ENCODE measurements at places on chromosomes 3 and 15. TPM values are rescaled to one million over a fixed set of nuclear protein-coding genes. Genes with fewer than 3 reads are reported as not detected.

The AMOTL2 gene
- 46.2 TPM for total RNA-seq

The LDHAL6B gene
- total RNA-seq, result not detected

DNA sequence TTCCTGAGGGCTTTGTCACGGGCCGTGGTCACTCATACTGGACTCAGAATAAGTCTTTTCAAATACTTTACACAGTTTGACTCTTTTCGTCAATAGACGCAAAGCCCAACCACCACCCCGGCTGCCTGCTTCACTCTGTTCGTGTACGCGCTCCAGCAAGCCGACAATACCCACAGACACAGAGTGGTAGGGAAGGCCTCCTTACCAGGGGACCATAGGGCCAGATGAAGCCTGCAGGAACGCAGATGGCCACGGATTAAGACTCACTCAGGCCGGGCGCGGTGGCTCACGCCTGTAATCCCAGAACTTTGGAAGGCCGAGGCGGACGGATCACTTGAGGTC is 29.7 kb downstream of the EFCAB12 start:
- H3K36me3 ChIP-seq, result peaks cover 10% of the 10 kb centered on the region
- H3K4me3 ChIP-seq, result peak overlapping the region; percentile 88
- peak overlapping the region; percentile 84 for H3K27ac ChIP-seq
- H3K27me3 ChIP-seq, result no peaks in the 10 kb centered on the region
- peaks cover 22% of the 10 kb centered on the region for H3K4me1 ChIP-seq
- DNase-seq, result no peak

DNA sequence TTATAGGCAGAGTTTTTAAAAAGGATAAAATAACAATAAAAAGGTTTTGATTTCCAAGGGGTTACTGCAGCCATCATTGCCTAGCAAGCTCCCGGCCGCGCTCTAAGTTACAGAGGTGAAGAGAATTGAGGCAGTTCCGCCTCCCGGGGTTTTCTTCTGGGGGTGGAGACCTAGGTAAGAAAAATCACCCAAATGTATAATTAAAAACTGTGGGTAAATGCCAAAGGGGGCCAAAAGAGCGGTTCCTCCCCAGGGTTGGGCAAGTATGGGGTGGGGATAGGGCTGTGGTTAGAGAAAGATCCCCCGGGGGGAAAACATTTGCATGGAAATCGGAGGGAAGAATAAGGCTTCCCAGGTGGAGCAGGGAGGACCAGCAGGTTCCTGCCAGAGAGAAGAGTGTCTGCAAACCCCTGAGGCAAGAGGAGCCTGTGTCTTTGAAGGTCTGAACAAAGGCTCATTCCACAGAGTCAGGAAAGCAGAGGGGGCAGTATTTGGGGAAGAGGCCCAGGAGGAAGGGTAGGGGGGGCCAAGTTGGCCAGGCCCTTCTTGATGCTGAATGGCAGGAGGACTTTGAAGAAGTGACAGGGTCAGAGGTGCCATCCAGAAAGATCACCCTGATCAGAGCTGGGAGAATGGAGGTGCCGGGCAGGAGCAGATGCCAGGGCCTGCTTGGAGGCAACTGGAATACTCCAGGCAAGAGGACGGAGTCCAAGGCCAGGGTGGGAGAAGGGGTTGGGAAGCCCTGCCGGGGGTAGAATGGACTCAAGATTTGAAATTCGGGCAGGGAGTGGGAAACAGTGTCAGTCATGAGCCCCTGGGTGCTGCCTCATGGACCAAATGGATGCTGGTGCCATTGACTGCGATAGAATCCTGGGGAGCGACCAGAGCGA is 152.9 kb upstream of the RGMA start:
- H3K27me3 ChIP-seq, result no peaks in the 10 kb centered on the region
- H3K27ac ChIP-seq, result no peak overlapping the region
- no peaks in the 10 kb centered on the region for H3K4me1 ChIP-seq
- DNase-seq, result no peak

GRCh38 chr3:2958551-2958950 is 151.6 kb downstream of the IL5RA start:
- no peak overlapping the region for H3K4me3 ChIP-seq
- H3K36me3 ChIP-seq, result no peaks in the 10 kb centered on the region
- no peak overlapping the region for H3K27ac ChIP-seq
- peaks cover 11% of the 10 kb centered on the region for H3K4me1 ChIP-seq
- H3K27me3 ChIP-seq, result no peaks in the 10 kb centered on the region

The NANOGP8 gene
- total RNA-seq, result not detected

- H3K36me3 ChIP-seq, result no peaks in the 10 kb centered on the region
- no peak for DNase-seq
- H3K4me3 ChIP-seq, result no peak overlapping the region
These were observed 1141.4 kb downstream of the TBL1XR1 start for GRCh38 chr3:176055836-176056235.

The UBE2Q2 gene
- 97.2 TPM for total RNA-seq

DNA sequence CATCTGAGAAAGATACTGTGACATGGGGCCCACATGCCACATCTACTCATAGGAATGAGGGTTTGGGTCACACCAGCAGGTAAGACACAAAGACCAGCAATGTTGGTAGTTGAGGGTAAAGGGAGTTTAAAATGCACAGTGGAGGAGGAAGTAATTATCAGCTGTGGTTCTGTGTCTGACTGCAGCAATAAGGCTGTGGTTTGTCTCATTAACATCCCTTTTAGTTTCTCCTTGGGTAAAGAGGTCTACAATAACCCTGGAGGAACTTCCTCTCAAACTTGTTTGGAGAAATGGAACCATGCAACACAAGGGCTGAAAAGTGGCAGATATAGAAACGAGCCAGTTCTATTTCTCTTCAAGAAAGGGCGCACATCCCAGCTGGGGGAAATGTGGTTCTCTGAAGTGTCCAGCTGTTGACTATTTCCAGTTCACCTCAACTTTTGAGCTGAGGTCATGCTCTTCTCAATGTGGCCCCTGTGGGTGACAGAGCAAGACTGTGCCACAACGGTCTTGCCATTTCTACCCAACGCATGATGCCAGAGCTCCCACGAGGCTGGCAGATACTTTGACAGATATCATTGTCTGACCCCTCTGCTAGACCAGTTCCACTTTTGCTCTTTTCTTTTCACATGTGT is 234.3 kb downstream of the SQOR start:
- no peaks in the 10 kb centered on the region for H3K4me1 ChIP-seq
- no peaks in the 10 kb centered on the region for H3K27me3 ChIP-seq

DNA sequence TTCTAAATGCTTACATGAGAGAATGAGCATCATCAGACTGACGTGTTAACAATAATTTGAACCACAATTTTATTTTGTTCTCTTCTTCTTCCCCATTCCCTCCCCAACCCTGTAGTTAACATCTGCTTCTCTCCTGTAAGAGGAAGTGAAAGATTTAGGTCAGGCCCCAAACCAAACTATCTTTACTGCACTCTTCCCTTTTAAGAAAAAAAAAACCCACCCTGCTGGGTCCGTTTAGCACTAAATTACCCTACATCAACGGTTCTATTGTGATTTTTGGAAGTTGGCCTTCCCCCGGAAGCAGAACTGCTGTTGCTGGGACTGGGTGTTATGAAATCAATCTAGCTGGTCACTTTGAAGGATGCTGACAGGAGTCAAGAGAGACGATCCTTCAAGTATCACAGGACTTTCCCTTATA is 49.4 kb downstream of the NFKBIZ start:
- no peak overlapping the region for H3K4me3 ChIP-seq
- no peak for DNase-seq
- no peaks in the 10 kb centered on the region for H3K36me3 ChIP-seq
- no peaks in the 10 kb centered on the region for H3K4me1 ChIP-seq
- H3K27me3 ChIP-seq, result no peaks in the 10 kb centered on the region

The NR1I2 gene
- total RNA-seq, result not detected

The RHOV gene
- not detected for total RNA-seq

DNA sequence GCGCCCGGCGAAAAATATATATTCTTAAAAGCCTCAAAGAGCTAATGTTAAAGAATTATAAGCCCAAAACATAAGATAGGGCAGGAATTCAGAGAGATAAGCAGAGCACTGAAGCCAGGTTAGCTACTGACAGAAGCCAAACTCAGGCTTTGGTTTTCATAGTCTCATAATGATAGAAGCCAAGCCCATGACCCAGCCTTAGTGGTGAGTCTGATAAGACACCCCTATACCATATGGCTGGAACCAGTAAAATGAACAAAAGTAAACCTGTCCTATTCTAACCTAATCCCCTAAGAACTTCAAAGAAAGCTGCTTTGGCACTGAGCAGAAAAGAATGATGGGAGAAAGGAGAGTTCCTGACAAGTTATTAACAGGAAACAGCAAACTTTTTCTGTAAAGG is 25.9 kb downstream of the MYO9A start:
- H3K4me3 ChIP-seq, result no peak overlapping the region
- no peaks in the 10 kb centered on the region for H3K36me3 ChIP-seq
- no peaks in the 10 kb centered on the region for H3K27me3 ChIP-seq
- H3K27ac ChIP-seq, result no peak overlapping the region
- DNase-seq, result no peak

DNA sequence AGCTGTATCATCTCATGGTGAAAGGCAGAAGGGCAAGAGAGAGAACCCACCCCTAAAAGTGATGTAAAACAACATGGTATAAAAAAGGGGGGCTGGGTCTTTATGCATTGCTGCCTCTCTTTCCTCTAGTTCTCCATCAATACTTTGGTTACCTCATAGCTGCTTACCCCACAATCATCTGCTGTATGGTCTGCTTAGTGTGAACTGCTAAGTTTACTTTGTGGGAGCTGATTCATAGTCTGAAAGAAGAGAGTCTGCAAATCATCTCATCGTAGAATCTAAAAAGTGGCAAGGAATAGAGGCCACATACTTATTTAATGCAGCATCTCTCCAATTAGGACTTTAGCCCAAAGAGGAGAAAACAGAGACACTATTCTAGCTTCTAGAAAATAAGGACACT is 546.8 kb downstream of the GBE1 start:
- no peaks in the 10 kb centered on the region for H3K36me3 ChIP-seq
- DNase-seq, result no peak
- H3K4me3 ChIP-seq, result no peak overlapping the region
- H3K27me3 ChIP-seq, result no peaks in the 10 kb centered on the region

GRCh38 chr3:159978353-159978752 is 10.3 kb upstream of the IL12A start:
- H3K27ac ChIP-seq, result peak overlapping the region; percentile 20
- H3K36me3 ChIP-seq, result no peaks in the 10 kb centered on the region
- no peaks in the 10 kb centered on the region for H3K27me3 ChIP-seq
- DNase-seq, result no peak
- no peaks in the 10 kb centered on the region for H3K4me1 ChIP-seq

DNA sequence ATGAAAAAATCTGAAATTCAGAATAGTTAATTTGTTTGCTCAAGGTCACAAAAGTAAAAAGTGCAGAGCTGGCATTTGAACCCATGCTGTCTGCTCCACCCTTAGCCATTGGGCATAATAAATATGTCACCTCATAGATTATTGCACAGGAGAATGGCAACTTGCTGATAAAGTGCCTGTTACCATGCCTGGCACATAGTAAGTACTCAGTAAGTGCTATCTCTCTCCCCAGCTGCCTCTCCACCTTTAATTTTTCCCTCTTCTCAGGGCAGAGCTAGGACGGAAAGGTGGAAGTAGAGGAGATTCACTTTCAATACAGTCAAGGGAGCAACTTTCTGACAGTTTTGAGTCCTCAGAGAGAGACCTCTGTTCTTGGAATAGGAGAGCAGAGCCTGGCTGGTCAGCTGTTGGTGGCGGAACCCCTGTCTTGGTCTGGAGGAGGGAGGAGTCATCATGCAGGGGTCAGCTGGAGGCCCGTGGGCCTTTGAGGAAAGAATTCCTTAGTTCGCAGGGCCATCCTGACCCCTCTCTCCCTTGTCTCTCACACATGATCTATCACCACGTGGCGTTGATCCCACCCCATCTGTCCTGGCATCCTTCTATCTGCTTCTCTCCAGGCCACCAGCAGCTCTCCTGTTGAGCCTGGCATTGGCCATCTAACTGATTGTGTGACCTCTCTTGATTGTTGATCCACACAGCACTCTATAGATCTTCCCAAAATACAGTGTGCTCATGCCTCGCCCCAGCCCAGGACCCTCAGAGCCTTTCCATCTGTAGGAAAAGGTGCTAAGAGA is 149.3 kb downstream of the RPLP1 start:
- DNase-seq, result no peak
- no peaks in the 10 kb centered on the region for H3K36me3 ChIP-seq
- H3K4me1 ChIP-seq, result no peaks in the 10 kb centered on the region
- no peak overlapping the region for H3K4me3 ChIP-seq
- no peaks in the 10 kb centered on the region for H3K27me3 ChIP-seq
- no peak overlapping the region for H3K27ac ChIP-seq

The ADGRG7 gene
- not detected for total RNA-seq

- no peak overlapping the region for H3K4me3 ChIP-seq
- no peak overlapping the region for H3K27ac ChIP-seq
- no peaks in the 10 kb centered on the region for H3K27me3 ChIP-seq
- H3K4me1 ChIP-seq, result no peaks in the 10 kb centered on the region
- no peaks in the 10 kb centered on the region for H3K36me3 ChIP-seq
These were observed 34.1 kb upstream of the KLF13 start for GRCh38 chr15:31292391-31293015.

The TMEM40 gene
- not detected for total RNA-seq

DNA sequence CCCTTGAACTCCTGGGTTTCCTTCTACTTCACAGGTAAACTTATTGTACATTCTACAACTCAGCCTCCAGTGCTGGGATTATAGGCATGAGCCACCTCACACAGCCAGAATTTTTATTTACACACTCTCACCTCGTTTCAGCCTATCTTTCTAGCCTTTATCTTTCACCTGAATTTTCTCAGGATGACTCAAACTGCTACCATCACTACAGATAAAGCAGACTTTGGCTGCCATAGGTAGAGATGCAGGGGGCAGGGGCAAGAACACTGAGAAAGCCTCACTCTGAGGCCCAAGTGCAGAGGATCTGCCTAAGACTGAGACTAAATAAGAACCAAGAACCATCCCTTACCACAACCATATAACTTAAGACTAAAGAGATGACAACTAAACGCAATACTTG is 59.0 kb downstream of the ETFA start:
- H3K4me3 ChIP-seq, result no peak overlapping the region
- no peaks in the 10 kb centered on the region for H3K4me1 ChIP-seq
- H3K36me3 ChIP-seq, result no peaks in the 10 kb centered on the region
- no peak overlapping the region for H3K27ac ChIP-seq
- H3K27me3 ChIP-seq, result no peaks in the 10 kb centered on the region

The GOLGA8N gene
- 9.3 TPM for total RNA-seq

- no peaks in the 10 kb centered on the region for H3K36me3 ChIP-seq
- no peak for DNase-seq
- H3K4me1 ChIP-seq, result no peaks in the 10 kb centered on the region
These were observed 15.9 kb upstream of the ACTL6A start for GRCh38 chr3:179546814-179547241.

GRCh38 chr3:138781012-138781470 is 53.7 kb downstream of the PIK3CB start:
- DNase-seq, result no peak
- no peaks in the 10 kb centered on the region for H3K36me3 ChIP-seq
- H3K4me1 ChIP-seq, result peaks cover 6% of the 10 kb centered on the region
- H3K27me3 ChIP-seq, result no peaks in the 10 kb centered on the region
- H3K27ac ChIP-seq, result no peak overlapping the region

DNA sequence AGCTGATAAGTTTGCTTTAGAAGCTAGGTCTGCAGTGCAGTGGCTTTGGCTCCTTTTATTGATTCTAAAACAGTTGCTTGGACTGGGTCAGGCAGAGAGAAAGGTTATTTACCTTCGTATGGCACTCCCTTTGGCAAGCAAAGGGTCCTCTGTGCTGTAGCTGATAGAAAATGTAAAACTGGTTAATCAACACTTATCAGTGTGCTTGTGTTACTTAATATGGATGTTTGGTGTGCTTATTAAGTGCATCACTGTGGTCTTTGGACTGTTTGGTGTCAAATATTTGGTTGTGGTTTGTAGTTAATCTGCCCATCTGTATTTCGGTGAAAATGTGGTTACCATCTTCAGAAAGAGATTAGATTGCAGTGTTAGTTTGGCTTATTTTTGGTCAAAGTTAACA is 16.0 kb downstream of the UBE2E2 start:
- H3K4me3 ChIP-seq, result no peak overlapping the region
- H3K27ac ChIP-seq, result no peak overlapping the region
- H3K4me1 ChIP-seq, result peaks cover 30% of the 10 kb centered on the region
- no peaks in the 10 kb centered on the region for H3K27me3 ChIP-seq
- DNase-seq, result no peak

All from sigmoid colon (tissue), 7 donors.